NCI-H187 treated with DMSO at 0.1 percent for 48 hours (cell line): ENCODE measurements at places on chromosomes 4 and X.

- no peak for DNase-seq
Observed at GRCh38 chr4:8542776-8543525, 37.2 kb upstream of the GPR78 start.

DNA sequence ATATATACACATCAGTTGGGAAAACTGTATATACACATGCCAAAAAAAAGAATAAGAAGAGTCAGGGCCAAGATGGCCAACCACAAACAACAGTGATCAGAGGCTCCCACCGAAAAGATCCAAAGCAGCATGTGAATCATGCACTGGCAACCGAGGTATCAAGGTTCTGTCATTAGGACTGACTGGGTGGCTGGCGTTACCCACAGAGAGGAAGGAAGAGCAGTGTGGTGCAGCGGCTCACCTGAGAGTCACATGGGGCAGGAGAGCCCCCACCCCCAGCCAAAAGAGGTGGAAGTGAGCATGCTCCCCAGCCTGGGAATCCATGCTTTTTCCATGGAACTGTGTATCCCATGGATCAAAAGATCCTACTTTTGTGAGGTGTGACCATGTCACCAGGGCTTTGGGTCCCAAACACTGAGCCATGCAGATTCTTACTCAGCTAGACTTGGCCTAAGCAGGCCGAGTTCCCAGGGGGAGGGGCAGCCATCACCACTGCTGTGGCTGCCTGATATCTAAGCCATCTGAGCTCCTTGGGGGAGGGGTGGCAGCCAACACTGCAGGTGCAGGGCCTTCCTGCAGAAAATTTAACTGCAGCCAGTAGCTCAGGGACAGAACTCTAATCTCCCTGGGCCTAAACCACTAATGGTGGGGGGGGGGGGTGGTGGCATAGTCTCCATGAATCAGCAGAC is 52.8 kb downstream of the P2RY10 start:
- no peak for DNase-seq

- no peak for DNase-seq
Observed at GRCh38 chr4:173398779-173399415, at the start of gene SCRG1. Gene SCRG1, minus strand, starts transcription at chr4:173399116. Its CDS starts 7,702 bp downstream, at chr4:173391414.

DNA sequence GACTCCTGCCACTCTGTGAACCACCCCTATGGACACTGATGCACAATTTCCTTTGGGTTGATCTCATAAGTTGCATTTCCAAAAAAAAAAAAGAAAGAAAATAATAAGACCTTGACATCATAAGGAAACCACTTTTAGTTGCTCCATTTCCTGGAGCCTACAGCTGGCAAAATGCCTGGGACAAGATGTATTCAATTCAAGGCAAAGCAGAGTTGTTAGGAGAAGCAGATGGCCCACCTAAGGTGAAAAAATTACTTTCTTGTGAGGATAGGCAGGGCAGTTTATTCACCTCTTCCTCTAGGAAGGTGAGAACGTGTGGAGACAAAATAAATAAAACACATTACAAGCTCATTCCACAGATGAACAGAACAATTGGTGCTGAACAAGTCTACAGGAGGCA is 14.1 kb upstream of the SCRG1 start:
- DNase-seq: no peak

DNA sequence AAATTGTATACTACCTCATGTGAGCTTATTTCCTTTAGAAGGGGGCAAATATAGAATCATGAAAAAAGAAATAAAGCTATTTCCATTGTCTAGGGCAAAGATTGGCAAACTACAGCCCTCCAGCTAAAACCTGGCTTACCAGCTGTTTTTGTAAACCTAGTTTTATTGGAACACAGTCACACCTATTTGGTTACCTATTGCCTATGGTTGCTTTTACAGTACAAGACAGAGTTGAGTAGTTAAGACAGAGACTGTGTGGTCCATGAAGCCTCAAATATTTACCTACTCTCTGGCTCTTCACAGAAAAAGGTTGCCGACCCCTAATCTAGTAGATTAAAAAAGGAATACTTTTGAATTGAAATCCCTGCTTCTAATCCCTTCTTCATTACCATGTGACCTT is 88.8 kb upstream of the ENPP6 start:
- DNase-seq: no peak

GRCh38 chr4:61128682-61129081 is 71.4 kb upstream of the ADGRL3 start:
- no peak for DNase-seq

GRCh38 chr4:22466581-22466980 is 49.3 kb downstream of the ADGRA3 start:
- no peak for DNase-seq

DNA sequence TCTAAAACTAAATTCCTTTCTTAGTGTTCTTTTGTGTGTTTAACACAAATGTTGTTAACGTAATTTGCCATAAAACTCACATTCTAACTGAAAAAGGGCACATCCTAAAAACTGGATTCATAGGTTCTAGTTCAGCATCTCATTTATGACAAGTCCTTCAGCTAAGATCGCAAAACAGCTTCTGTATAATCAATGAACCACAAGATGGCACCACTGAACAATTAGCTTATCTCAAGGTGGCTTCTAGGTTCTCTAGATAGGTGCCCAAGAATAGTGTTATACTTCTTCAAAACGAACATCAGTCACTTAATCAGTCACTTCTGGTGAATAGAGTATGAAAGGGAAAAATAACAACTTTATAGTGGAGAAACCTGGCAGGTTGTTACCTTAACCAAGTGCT is 54.3 kb downstream of the NRK start:
- no peak for DNase-seq

GRCh38 chr4:180009316-180009715 is 2233.9 kb upstream of the TENM3 start:
- DNase-seq: no peak

- DNase-seq: no peak
Observed at GRCh38 chrX:50839730-50840129, 25.7 kb upstream of the SHROOM4 start.

DNA sequence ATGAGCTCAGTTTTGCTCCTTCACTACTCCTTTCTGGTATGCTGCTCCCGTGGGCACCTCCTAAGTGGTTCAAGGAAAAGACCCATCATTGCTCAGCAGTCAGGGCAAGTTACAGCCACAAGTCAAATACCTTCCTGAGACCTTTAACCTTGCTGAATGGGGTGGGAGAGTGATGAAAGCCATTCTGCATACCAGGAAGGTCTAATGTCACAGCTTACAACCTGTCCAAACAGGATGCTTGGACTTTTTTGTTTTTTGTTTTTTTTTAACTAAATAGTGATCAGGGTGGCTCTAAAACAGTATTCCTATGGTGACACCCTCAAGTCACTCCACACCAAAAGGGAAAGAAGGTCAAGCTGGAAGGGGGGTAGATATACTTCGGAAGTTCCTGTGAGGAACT is 93.1 kb downstream of the GPC3 start:
- no peak for DNase-seq

GRCh38 chr4:153745651-153746050 is 14.2 kb downstream of the RNF175 start:
- DNase-seq: no peak

GRCh38 chr4:8607603-8608481 is 15.3 kb downstream of the CPZ start:
- no peak for DNase-seq

- DNase-seq: no peak
Observed at GRCh38 chr4:76857074-76857409, 40.9 kb downstream of the SOWAHB start.

- DNase-seq: no peak
Observed at GRCh38 chrX:46838974-46839480, 2.2 kb downstream of the RP2 start.

DNA sequence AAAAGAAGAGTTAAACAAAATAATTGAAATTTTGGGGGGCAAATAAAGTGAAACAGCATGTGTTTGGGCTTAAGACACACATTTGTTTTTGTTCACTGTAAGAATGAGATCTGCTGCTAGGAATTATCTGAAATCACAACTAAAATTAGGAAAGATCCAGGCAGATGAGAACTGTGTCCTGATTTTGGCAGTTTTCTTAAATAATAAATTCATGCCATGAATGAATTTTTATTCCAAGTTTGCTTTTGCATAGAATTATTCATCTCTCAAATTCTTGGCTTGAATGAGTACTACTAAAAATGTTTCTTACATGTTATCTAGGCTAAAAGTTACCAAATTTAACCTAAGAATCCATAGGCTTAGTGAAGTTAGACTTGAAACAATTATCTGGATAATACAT is 321.7 kb downstream of the ANK2 start:
- DNase-seq: no peak

- DNase-seq: no peak
Observed at GRCh38 chr4:182179751-182180150, 63.5 kb upstream of the TENM3 start.

DNA sequence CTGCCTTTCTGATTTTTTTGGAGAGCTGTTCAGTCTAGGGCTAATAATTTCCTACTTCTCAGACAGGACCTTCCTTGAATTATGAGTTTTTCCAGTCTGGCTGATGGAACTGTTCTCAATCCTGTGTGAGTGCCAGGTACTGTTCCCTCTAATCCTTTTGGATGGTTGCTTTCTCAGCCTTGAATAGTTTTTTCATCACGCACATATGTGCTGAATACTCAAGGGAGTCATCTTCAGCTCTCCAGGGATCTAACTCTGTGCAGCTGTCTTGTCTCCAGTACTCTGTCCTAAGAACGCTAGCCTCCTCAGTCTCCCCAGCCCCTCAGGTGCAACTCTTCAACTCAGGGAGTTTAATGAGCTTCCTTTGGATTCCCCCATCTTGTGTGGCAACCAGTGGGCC is 93.2 kb downstream of the GASK1B start:
- DNase-seq: no peak

- no peak for DNase-seq
Observed at GRCh38 chr4:89658701-89659024, 178.3 kb downstream of the SNCA start.

DNA sequence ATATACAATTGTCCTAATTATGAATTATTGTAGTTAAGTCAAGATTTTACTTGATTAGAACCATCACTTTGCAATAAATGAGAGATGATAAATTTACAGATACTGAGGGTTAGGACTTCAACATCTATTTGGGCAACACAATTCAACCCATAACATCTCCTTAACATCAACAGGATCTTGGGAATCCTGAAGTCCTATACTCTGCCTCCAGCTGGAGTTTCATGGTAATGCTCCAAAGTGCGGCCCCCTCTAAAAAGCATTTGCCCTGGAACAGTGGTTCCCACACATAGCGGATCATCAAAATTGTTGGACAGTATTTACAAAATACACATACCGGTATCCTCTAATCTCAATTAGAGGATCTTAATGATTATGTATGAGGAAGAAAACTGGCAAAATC is 618.6 kb downstream of the CENPC start:
- no peak for DNase-seq
